Stimulated activated CD8-positive, alpha-beta memory T cell treated with anti-CD3 and anti-CD28 coated beads, Interleukin-7, amount 100 ng/mL, for 1 hour (primary cell): ENCODE measurements at places on chromosomes 4 and X.

DNA sequence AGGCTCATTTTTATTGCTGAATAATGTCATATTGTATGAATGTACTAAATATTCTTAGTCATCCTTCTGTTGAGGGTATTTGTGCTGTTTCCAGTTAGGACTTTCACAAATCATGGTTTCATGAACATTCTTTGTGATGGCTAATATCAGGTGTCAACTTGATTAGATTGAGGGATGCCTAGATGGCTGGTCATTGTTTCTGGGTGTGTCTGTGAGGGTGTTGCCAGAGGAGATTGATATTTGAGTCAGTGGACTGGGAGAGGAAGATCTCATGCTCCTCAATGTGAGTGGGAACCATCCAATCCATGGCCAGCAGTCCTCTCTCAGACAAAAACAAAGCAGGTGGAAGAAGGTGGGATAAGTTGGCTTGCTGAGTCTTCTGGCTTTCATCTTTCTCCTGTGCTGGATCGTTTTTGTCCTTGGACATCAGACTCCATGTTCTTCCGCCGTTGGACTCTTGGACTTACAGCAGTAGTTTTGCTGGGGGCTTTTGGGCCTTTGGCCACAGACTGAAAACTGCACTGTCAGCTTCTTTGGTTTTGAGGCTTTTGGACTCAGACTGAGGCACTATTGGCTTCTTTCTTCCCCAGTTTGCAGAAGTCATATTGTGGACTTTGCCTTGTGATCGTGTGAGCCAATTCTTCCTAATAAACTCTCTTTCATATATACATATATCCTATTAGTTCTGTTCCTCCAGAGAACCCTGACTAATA, 11.9 kb upstream of the HS3ST1 start:
- DNase-seq, result no peak

DNA sequence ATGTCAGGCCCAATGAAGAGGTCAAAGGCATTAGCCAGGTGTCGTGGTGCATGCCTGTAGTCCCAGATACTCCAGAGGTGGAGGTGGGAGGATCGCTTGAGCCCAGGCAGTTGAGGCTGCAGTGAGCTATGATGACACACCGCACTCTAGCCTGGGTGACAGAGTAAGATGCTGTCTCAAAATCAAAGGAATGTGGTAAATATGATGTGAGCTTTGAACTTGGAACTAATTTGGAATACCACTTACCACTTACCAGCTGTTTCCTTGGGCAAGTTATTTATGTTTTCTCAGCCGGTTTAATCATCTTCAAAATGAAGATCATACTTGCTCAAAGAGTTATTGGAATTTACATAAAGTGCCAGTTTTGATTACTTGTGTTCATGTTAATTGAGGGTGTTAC, 23.8 kb upstream of the SEPSECS start:
- no peak for DNase-seq

- no peak for DNase-seq
Measured at GRCh38 chr4:137531168-137531985, 917 bp downstream of the PCDH18 start.

- no peak for DNase-seq
Measured at GRCh38 chr4:113272523-113272922, 223.1 kb downstream of the ANK2 start.

DNA sequence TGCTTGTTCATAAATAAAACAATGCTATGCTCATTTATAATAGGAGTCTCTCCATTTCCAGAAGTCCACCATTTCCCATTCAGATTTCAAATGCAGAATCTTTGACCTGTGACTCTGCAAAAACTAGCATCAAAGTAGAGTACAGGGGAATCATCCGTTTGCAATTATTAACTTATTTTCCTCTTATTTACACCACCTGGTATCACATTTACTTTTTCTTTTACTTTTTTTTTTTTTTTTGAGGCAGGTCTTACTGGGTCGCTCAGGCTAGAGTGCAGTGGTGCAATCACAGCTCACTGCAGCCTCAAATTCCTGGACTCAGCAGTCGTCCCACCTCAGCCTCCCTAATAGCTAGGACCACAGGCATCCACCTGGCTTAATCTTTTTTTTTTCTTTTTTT, 37.6 kb downstream of the RBM47 start:
- no peak for DNase-seq

DNA sequence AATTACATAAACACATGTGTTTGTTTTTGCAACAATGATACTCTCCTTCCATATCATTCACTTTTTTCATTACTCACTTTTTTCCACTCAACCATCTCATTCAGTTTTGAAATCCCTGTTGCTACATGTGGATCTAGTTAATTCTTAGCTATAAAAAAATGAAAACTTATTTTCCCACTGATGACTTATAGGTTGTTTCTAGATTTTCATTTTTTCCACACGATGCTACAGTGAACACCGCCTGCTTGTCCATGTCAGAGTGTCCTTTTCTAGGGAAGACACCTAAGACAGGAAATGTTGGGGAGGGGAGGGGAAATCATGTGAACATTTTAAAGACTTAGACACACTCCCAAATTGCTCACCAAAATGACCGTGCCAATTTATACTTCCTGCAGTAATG, 70.2 kb downstream of the SUPT20HL2 start:
- no peak for DNase-seq

DNA sequence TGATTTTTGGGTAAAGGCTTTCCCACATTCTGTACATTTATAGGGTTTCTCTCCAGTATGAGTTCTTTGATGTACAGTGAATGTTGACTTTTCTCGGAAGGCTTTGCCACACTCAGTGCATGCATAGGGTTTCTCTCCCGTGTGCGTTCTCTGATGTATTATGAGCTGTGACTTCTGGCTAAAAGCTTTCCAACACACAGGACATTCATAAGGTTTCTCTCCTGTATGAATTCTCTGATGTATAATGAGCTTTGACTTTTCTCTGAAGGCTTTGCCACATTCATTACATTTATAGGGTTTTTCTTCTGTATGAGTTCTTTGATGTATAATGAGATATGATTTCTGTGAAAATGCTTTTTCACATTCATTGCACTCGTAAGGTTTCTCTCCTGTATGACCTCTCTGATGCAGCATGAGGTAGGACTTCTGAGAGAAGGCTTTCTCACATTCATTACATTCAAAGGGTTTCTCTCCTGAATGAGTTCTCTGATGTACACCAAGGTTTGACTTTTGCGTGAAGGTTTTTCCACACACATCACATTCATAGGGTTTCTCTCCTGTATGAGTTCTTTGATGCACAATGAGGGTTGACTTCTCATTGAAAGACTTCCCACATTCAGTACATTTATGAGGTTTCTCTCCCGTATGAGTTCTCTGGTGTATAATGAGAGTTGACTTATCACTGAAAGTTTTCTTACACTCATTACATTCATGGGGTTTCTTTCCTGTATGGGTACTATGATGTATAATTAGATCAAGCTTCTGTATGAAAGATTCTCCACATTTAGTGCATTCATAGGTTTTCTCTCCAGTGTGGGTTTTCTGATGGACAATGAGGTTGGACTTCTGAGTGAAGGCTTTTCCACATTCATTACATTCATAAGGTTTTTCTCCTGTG, 27.3 kb downstream of the ZNF182 start:
- DNase-seq, result no peak

- no peak for DNase-seq
Measured at GRCh38 chr4:79662651-79663050, 254.6 kb upstream of the GK2 start.

DNA sequence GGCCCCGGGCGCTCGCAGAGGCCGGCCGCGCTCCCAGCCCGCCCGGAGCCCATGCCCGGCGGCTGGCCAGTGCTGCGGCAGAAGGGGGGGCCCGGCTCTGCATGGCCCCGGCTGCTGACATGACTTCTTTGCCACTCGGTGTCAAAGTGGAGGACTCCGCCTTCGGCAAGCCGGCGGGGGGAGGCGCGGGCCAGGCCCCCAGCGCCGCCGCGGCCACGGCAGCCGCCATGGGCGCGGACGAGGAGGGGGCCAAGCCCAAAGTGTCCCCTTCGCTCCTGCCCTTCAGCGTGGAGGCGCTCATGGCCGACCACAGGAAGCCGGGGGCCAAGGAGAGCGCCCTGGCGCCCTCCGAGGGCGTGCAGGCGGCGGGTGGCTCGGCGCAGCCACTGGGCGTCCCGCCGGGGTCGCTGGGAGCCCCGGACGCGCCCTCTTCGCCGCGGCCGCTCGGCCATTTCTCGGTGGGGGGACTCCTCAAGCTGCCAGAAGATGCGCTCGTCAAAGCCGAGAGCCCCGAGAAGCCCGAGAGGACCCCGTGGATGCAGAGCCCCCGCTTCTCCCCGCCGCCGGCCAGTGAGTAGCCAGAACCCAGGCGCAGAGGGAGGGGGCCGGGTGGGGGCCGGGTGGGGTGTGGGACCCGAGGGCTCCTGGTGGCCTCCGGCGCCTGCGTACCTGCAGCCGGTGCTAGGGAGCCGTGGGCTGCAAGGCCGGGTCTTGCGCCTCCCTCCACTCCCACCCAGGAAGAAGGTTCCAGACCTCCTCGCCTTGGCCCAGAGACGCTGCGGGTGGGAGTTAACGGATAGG, 534 bp downstream of the MSX1 start:
- DNase-seq, result no peak

DNA sequence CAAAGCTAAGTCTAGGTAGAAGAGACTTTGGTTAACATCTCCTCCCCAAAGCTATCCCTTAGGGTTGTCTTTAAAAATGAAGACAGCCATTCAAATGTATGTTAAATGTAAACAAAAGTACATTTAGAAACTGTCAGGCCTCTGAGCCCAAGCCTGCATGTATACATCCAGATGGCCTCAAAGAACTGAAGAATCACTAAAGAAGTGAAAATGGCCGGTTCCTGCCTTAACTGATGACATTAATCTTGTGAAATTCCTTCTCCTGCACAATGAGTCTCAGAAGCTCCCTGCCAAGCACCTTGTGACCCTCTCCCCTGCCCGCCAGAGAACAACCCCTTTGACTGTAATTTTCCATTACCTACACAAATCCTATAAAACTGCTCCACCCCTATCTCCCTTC, 377.9 kb downstream of the FAM133A start:
- DNase-seq, result no peak

DNA sequence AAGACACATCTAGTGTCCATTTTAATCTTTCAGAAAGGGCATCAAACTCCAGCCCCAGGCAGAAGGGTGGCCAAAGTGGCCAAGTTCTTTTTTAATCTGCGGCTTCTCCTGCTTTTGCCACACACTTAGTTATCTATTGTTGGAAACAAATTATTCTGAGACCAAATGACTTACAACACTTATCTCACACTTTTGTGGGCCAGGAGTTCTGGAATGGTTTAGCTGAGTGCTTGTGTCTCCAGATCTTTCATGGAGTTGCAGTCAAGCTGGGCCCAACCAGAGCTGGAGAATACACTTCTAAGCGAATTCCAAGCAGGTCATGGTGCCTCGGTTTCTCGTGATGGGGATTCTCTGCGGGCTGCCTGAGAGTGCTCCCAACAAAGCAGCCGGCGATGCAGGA, 4.0 kb downstream of the TXK start:
- DNase-seq, result no peak

- no peak for DNase-seq
Measured at GRCh38 chrX:27680726-27681125, 90.6 kb downstream of the DCAF8L2 start.

- DNase-seq, result no peak
Measured at GRCh38 chrX:150308041-150308440, 55.1 kb upstream of the MAMLD1 start.

DNA sequence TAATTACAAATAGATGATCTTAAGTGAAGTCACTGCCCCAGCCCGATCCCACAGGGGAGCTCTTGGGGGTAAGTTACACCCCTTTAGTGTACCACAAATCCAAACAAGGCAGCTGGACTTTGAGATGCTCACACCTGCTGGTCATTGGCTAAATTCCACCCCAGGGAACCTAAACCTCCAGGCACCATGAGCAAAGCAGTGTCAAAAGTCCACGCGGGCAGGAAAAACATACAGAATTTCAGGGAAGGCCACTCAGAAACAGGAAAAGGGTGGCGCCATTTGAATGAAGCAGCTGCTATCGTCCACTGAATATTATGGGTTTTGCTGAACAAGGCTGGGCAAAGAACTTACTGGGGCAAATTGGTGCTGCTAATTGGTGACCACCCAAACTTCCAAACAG, 30.9 kb downstream of the SUPT20HL1 start:
- no peak for DNase-seq

DNA sequence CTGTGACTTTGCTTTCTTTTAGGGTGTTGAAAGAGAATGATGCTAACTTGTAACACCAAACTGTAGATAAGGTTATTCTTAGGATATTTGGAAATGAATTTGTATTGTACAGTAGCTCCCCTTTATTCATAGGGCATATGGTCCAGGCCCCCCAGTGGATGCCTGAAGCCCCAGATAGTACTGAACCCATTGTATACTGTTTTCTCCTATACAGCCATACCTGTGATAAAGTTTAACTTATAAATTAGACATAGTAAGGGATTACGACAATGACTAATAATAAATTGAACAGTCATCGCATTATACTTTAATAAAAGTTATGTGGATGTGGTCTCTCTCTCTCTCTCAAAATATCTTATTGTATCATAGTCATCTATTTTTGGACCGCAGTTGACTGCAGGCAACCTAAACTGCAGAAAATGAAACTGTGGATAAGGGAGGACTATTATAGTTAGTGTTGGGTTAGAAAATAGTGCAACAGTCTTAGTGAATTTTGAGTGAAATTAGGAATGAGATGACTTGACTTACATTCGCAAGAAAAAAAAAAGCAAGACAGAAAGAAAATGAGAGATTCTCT, 105.1 kb downstream of the CLDN22 start:
- DNase-seq, result no peak

DNA sequence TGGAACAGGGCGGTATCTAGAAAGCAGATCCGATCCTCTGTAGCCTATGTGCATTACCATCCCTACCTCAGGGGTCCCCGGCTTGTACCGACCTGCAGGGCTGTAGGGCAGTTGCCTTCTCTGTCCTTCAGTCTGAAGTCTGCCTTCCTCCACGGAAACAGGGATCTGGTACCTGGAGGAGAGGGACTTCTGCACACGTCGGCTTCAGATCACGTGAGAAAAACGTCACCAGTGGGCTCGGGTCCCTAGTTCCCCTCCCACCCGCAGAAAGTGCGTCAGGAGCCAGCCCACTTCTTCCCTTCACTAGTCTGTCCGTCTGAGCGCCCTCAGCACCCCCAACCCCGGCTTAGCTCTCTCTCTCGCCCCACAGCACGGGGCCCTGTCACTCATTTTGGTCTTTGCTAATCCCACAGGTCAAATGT, at the start of gene TCEAL5:
Gene TCEAL5, minus strand, starts transcription at position 170 of the 422 bp plus-strand sequence. CDS start 2,187 bp downstream, outside the sequence.
- DNase-seq, result no peak

- DNase-seq, result no peak
Measured at GRCh38 chr4:21872101-21872500, 76.5 kb downstream of the KCNIP4 start.

GRCh38 chr4:74534936-74535335, 90.0 kb downstream of the AREG start:
- no peak for DNase-seq

GRCh38 chrX:79130857-79131256, 13.6 kb upstream of the GPR174 start:
- DNase-seq, result no peak

- no peak for DNase-seq
Measured at GRCh38 chr4:76764251-76764650, 133.7 kb downstream of the SOWAHB start.
